ENCODE measurements at places on chromosomes 12 and 14.

DNA sequence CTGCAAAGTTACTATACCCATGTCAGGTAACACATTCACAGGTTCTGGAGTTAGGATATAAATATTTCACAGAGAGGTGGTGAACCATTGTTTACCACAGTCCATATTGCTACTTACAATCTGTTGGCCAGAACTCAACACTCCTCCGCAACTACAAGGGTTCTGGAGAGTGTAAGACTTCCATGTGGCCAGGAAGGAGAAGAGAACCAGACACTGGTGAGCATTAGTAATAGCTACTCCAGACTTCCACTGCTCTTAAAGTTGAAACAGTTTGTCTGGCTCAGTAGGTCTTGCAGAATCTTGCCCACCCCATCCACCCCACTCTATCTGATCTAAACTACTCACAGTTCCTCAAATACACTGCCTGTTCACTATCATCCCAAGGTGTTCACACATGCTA, 369.6 kb downstream of the DUSP6 start:
- no peak for DNase-seq

DNA sequence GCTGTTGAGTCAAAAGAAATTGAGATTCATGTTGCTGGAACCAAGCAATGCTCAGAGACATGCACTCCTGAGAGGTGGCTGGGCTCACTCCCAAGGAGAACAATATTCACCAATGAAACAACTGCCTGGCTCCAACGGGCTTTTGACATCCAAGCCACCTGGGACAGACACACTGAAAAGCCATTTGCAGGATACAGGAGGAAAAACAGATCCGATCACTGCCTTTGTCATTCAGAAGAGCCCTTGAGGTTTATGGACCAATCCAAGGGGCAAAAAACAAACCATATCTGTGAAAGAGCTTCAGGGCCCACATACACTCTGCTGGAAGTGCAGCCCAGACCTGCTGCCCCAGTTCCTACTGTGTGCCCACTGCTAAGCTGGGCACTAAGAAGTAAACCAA, 277.5 kb downstream of the NUAK1 start:
- DNase-seq, result no peak

GRCh38 chr14:76208340-76208739, 56.6 kb downstream of the GPATCH2L start:
- no peak for DNase-seq

- DNase-seq, result no peak
Measured at GRCh38 chr12:45408729-45409114, 192.8 kb downstream of the ANO6 start.
